ENCODE measurements at places on chromosomes 12 and 14.
A peak's percentile ranks its signal among the peaks of the same experiment; 100 is the strongest.

DNA sequence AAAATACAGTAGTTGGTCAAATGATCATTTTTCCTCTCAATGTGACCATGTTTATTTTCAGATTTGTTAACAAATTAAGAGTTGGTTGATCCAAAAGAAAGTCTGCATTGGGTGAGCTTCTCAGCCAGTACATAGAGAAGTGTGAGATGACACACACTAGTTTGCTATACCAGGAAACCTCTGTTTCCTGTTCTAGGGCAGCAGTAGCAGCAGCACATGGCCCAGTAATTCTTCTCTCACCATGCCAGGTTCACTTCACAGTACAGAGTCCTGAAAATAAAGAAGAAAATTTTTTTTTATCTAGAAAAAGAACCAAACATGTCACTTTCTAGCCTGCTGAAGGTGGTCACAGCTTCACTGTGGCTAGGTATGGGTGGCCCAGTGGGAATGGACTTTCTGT lies 250.2 kb upstream of the OR4E1 start:
- no peak for DNase-seq

DNA sequence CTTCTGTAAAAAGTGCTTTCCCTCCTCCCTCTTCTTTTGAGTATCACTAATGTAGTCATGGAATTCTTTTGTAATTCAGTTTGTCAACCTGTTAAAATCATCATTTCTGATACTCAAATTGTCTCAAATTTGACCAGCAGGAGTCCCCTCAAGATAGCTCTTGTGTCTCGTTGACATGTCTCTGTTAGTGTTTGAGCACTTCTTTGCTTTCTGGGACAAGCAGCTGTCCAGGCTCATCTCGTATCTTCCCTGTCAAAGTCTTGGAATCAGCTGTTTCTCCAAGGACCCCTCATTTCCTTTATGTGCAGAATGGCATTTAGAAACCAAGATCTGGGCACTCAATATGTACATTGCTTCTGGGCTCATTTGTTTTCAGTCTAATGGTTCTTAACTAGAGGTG lies 10.7 kb downstream of the CIPC start:
- no peak for DNase-seq

GRCh38 chr12:85955127-85955526 lies 81.0 kb downstream of the NTS start:
- no peak for DNase-seq

DNA sequence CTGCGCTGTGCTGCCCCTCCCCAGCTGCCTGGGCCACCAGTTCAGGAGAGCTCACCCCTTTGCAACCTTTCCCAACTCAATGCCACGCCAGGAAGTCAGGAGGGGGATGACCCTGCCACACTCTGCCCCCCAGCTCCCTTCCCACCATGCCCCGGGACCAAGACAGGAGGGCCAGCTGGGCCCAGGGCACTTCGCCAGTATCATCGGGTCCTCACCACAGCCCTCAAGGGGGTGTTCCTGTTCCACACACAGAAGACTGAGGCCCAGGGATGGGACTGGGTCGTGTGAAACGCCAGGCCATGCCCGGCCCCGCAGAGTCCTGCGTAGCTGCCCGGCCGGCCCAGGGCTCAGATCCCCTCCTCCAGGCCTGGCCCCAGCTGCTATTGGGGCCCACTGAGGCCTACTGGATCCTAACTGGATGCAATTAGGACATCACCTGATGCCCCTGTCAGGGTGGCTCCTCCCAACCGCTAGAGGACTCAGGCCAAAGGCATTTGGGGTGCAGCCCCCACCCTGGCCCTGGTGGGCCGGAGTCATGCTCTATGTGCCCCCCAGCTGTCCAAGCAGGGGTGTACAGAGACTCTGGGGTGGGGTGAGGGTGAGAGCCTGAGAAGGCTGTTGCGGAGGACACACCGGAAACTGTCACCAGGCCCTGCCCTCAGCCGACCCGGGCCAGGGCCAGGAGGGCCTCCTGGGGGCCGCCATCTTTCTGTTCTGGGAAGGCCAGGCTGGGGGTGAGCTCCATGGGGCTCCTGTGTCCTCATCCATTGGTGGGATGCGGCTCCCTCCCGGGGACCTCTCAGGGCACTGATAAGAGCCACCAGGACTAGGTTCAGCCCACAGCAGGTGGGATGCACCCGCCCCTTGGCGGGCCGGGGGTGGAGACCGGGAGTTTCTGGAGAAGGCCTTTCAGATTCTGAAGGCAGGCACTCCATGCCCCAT lies 29.3 kb upstream of the ANKRD9 start:
- DNase-seq: no peak

DNA sequence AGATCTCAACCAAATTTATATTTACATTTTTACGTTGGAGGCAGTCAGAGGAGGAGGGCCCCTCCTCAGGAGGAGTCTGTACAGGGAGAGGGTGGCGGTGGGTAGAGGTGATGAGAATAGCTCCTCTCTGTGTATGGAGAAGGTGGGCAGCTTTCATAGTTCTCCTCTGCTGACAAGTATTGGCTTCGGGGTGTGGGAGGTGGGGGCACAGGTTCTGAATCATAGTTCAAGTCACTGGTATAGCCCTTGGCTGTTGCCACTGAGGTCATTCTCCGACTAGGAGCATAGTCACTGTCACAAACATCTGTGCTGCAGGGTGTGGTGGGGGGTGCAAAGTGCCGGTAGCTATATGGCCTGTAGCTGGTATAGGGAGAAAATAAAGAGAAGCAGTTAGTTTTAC lies 50.3 kb downstream of the BCL2L14 start:
- no peak for DNase-seq

DNA sequence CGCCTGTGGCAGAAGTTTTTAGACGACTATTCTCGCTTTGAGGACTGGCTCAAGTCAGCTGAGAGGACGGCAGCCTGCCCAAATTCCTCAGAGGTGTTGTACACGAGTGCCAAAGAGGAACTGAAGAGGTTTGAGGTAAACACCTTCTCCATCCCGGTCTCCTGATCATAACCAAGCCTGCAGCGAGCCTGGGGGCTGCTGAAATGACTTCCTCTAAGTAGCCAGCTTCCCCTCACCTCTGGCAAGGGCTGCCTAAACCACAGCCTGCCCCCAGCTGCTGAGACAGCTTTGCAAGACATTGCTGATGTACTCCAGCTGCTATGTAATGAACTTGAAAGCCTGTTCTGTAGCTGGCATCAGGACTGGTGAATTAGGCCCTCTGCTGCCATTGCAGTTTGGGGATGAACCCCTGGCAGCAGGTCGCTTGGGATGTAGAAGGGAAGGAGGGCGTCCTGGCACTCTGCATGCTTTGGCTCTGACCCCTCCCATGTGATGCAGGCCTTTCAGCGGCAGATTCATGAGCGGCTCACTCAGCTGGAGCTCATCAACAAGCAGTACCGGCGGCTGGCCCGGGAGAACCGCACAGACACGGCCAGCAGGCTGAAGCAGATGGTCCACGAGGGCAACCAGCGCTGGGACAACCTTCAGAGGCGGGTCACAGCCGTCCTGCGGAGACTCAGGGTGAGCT lies 84.6 kb downstream of the ESR2 start:
- DNase-seq: no peak

DNA sequence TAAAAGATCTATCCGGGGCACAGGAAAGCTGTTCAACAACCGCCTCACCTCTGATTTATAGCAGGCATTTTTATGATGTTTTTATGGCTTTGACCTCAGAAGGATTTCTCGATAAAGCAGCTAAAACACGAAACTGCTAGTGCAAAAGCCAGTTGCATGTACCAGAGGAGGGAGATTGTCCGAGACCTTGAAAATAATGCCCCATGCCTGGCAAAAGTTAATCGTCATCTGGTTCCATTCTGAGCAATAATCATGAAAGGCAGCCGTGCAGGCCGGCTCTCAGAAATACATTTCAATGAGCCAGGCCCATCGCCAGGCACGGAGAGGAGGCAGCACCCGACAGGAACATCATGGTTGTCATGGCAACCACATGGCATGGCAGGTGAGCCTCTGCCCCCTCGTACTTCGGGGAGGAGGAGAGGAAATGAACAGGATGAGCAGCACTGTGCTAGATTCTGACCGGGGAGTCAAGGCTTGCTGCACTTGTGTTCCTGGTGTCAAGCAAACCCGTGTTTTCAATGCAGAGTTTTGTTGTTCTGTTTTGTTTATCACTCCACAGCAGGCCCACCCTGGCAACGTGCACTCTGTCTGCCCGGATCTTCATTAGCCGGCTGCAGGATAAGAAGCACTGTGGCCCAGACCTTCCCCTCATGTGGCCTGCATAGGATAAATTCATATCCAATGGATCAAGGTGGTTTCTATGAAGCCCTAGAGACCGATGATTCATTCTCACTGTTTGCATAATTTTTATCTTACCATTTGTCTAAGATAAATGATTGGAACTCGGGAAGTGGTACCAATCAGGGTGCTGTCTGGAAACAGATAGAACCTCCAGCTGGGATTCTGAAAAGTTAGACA lies 160.2 kb downstream of the RIMBP2 start:
- no peak for DNase-seq

- DNase-seq: no peak
Measured at GRCh38 chr12:116977465-116978380, 67.0 kb downstream of the FBXW8 start.

- DNase-seq: no peak
Measured at GRCh38 chr14:69848903-69849391, 30.3 kb upstream of the SMOC1 start.

GRCh38 chr12:128699106-128699505 lies 124.7 kb downstream of the SLC15A4 start:
- DNase-seq: no peak

GRCh38 chr14:61026526-61026925 lies 45.5 kb downstream of the SLC38A6 start:
- no peak for DNase-seq

- DNase-seq: no peak
Measured at GRCh38 chr12:33795536-33795935, 226.8 kb upstream of the ALG10 start.

GRCh38 chr12:113244478-113244958 lies 23.3 kb downstream of the TPCN1 start:
- no peak for DNase-seq

DNA sequence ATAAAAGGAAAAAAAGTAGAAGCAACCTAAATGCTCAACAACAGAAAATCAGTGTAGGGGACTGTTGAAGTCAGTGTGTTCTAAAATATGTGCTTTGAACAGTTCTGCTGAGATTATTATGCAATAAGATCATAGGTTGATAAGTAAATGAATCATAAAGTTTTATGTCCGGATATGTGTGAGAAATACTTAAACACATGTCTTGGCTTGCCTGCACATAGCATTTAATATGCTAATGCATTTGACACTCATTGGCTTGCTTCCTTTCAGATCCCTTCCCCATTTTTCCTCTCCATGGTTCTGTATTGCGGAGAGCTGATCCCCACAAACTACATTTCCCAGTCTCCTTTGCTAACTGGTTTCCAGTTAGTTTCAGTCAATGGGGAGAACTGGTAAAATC lies 573.8 kb upstream of the TBX3 start:
- peak; percentile 36 for DNase-seq

GRCh38 chr12:118432812-118433545 lies 56.6 kb downstream of the SUDS3 start:
- no peak for DNase-seq

GRCh38 chr14:55151601-55152000 lies 22.5 kb downstream of the LGALS3 start:
- no peak for DNase-seq

- DNase-seq: no peak
Measured at GRCh38 chr12:67909681-67910080, 79.6 kb upstream of the IFNG-AS1 start.

DNA sequence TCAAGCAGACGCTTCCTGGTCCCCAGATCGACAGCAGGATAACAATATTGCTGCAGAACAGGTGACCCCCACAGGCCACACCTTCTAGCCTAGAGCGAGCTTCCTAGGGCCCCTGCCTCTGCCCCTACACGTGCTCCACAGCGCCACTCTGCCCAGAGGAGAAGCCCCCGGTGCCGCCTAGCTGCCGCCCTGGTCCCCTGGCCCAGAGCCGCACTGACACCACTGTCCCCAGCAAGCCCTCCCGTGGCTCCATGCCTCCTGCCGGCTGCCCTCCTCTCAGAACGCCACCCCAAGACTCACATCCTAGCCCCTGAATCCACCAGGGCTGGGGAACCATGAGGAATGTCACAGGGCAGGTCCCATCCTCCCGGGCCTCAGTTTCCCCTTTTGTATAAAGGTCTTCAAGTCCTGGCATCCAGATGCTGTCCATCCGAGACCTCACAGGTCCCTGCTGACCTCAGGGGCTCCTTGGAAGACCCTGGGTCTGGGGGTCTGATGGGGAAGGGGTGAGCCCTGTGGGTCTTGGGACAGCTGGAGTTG lies 31.0 kb downstream of the JAG2 start:
- DNase-seq: no peak

DNA sequence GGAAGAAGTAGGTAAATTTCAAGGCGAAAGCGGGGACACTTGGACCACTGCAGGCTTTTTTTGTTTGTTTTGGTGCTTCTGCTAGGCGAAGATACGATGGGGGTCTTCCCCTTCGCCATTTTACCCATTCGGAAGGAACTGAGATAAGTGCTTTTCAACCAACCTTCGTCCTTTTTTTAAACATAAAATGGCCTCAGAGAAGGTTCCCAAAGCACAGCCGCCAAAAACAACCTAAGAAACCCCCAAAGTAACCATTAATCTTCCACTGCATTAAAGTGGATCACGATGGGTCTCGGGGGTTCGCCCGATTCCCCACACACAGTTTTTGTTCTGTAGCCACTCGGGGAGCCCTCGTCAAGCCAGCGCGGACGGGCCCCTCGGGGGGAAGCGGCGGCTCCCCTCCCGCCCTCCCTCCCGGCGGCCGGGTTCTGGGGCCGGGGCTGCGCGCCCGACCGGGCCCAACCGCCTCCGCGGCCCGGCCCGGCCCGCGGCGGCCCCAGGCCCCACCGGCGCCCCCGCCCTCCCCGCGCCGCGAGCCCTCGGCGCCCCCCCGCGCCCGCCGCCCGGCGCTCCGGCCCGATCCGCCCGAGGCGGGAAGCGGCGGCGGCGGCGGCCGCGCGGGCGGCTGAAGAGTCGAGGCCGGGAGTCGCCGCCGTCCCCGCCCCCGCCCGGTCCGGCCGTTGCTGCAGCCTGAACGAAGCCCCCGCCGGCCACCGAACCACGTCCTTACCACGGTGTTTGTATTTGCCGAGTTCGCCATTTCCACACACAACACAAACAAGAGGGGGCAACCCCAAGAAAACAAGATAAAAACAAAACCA lies 790 bp downstream of the GTF2A1 start:
- no peak for DNase-seq

DNA sequence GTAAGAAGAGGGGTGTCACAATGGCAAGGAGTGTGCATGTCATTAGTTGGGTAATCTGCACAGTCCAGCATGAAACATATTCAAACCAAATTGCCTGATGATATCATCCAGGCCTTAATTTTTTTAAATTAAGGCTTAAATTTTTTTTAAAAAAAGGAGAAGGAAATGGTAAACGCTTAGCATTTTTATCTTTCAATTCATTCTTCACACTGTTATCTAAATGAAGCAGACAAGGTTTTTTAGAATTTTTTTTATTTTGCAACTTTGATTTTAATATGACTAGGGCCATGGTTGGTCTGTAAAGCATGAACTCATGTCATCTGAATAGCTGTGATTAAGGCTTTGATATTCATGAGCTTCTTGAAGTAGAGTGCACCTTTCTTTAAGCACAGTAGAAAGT lies 362.5 kb downstream of the SYT1 start:
- DNase-seq: no peak

- DNase-seq: no peak
Measured at GRCh38 chr12:111107392-111108178, 187.2 kb upstream of the MYL2 start.

- DNase-seq: no peak
Measured at GRCh38 chr12:122304924-122305323, 38.6 kb upstream of the VPS33A start.

- DNase-seq: no peak
Measured at GRCh38 chr14:74204491-74204890, 34.8 kb upstream of the VSX2 start.

All from skeletal muscle cell (primary cell).